Foreskin keratinocyte (primary cell): ENCODE measurements at places on chromosomes 3 and 15. TPM values are rescaled to one million over a fixed set of nuclear protein-coding genes. Genes with fewer than 3 reads are reported as not detected.

The HIGD2B gene
- not detected in 2 replicates for polyA plus RNA-seq

The IGSF10 gene
- polyA plus RNA-seq, result not detected in 2 replicates

The ZDHHC23 gene
- 0.50 and 0.77 TPM in 2 replicates for polyA plus RNA-seq

The LRRC3B gene
- not detected in 2 replicates for polyA plus RNA-seq

The GOLGA8J gene
- polyA plus RNA-seq, result not detected in 2 replicates

The MEIS2 gene
- polyA plus RNA-seq, result 3.8 and 5.5 TPM in 2 replicates

The NEO1 gene
- polyA plus RNA-seq, result 3.7 and 4.8 TPM in 2 replicates

The COL6A5 gene
- polyA plus RNA-seq, result not detected in 2 replicates

DNA sequence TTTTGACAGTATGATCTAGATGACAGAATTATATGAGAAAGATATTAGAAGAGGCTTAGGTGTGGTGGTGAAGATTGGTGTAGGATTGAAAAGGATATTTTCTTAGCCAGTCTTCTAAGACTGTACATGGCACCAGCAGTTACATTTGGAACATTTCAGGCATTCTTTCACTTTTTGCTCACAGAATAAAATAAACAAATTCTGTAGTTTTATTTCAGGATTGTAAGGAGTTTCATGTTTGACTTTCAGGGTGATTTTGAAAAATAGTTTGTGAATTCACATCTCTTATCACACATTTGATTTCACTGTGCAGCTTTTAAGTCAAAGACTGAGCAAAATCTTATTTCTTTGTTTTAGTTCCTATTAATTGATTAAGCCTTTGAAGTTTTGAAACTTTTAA, 27.1 kb downstream of the DNAJC13 start:
- no peak for DNase-seq

GRCh38 chr3:14938954-14939353, 8.4 kb upstream of the NR2C2 start:
- DNase-seq, result no peak

- peak; percentile 61 for DNase-seq
Observed at GRCh38 chr3:106025151-106025722, 156.4 kb upstream of the CBLB start.

- DNase-seq, result no peak
Observed at GRCh38 chr3:69107841-69108240, 14.6 kb downstream of the LMOD3 start.

DNA sequence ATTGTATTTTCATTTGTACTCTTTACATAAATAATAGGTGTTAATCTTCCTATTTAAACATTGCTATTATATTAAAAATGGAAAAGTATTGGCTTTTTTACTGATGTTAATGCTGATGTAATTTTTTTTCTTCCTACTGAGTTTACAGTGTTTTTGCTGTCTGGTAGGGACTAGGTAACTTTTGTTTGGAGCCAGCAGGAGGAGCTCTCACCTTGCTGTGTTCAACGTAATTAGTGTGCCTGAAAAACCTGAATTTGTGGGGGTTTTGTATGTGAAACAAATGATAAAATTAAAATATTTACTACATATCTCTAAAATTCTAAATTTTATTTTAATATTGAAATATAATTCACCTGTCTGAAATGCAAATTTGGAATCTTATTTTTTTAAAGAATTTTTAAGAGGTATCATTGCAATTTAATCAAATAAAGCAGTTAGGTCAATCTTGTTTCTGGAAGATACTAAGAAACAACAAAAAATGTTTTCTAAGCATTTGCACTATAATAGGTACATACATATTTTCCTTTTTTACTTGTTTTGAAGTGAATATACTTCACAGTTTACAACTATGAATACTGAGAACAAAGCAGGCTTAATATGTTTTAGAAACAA, 48.8 kb downstream of the EPHA6 start:
- DNase-seq, result peak; percentile 33

DNA sequence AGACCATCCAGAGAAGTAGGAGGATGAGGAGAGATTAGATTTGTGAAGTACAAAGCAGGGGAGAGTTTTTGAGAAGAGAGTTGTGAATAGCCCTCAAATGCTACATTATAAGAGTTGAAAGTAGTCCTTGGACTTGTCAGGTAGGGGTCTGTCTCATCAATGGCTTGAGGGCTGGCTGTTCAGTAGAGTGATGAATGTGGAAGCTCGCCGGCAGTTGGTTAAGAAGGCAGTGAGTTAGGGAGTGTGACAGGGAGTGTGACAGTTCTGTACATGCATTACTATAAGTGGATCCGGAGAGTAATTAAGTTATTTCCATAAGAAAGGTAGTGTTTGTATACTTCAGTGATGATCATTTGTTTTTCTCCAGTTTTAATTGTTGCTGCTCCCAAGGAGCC, 32.5 kb downstream of the SLMAP start:
- DNase-seq, result no peak

DNA sequence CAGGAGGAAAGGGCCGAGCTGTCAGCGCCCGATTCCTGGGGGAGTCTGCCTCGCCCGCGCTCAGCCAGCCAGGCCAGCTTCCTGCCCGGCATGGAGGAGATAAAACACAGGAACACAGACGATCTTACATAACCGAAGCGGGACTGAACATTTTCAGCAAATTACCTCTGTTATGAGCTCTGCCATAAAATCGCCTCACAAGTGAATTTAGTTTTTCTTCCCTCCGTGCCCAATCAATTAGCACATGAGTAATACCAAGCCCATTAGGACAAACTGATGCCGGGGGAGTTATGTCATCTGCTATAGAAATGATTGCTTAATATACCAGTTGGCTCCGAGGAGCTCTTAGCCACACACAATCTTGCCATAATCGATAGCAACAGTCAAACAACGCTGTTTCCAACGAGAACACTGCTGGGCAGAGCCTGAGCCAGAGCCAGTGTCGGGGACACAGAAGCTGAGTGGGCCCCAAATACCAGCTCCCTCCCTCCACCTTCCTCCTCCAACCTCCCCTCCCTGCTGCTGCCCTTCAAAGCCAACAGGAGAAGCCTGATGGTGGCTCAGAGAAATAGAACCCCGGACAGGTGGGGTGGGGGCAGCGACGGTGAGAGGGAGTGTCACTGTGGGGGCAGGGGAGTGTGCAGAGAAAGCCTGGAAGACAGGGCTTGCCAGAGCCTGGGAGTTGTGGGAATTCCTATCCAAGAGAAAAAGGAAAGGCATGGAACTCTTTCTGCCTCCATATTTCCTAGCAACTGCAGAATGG, 279.4 kb upstream of the TLE3 start:
- DNase-seq, result peak; percentile 50

- no peak for DNase-seq
Observed at GRCh38 chr15:98513428-98513986, 134.8 kb upstream of the IGF1R start.

DNA sequence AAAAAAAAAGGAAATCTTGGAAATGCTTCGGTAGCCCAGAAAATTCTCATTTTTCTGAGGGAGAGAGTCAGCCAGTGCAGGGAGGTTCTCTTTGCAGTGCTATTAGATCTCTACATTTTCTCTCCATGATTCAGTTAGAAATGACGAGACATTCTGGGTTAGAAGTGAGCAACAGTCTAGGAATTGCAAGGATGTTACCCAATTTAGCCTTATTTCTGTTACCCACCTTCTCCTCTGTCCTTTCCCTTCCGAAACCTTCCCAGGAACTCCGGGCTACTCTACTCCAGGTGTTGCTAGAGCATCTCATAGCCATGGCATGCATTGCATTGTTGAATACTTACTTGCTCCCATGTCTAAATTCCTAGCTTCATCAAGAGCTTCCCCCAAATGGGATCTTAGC, 106.8 kb downstream of the EDEM1 start:
- peak; percentile 99 for DNase-seq

- no peak for DNase-seq
Observed at GRCh38 chr3:50534681-50535330, 31.4 kb upstream of the CACNA2D2 start.

GRCh38 chr3:58206406-58207011, 4.3 kb downstream of the DNASE1L3 start:
- peak; percentile 69 for DNase-seq
